Stromal cell of bone marrow (primary cell): ENCODE measurements at places on chromosomes 11 and 22.
A peak's percentile ranks its signal among the peaks of the same experiment; 100 is the strongest.

DNA sequence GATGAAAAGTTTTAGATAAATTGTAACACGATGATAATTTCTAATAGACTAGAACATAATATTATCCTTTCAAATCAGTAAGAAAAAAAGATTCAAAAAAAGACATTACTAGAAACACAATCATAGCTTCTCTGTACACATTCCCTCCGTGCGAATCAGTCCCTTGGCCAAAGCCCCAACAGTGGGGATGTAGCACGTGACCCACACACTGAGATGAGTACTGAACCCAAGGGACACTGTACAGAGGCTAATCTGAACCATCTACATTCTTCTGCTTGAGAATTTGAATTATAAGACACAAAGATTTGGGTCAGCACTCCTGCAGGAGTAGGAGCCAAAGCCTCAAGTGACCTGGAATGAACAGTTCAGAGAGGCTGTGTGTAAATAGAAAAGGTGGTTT, 353.7 kb downstream of the INSC start:
- peak; percentile 43 for DNase-seq

GRCh38 chr11:44529895-44530412, 35.5 kb upstream of the CD82 start:
- DNase-seq, result no peak

- DNase-seq, result no peak
Observed at GRCh38 chr11:71472357-71472885, 19.4 kb downstream of the NADSYN1 start.

DNA sequence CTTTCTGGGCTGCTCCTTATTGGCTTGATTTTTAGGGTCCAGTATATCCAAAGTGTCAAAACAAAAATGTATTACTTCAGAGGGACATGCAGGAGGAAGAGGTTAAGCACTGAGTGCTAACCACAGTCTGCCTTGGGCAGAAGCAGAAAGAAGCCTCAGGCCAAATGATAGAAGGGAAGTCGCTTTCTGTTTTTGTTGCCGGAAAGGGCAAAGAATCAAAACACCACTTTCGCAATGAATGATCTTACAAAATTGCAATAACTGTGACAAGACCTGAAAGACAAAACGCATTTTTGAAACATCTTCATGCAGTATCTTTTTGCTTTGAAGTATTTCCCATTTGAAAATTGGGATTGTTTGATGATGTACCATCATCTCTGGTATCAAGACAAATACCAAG, 70.1 kb upstream of the PICALM start:
- DNase-seq, result no peak

GRCh38 chr11:88414981-88415413, 77.5 kb upstream of the CTSC start:
- no peak for DNase-seq

DNA sequence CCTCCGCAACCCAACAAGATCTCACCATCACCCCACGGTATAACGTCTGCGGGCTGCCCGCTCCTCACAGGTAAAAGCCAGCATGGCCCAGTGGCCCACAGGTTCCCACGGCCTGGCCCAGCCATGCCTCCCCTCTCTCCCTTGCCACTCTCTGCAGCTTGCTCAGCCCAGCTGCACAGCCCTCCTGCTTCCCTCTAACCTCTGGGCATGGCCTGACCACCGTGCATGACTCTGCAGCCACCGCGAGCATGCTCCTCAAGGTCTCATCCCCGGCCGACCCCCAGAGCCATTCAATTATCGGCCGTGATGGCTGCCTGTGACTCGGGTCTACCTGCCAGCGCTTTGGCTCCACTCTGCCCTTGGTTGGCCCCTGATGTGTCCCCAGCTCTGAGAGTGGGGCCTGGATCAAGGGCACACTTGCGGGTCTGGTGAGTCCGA, 185.5 kb downstream of the CTTN start:
- no peak for DNase-seq

DNA sequence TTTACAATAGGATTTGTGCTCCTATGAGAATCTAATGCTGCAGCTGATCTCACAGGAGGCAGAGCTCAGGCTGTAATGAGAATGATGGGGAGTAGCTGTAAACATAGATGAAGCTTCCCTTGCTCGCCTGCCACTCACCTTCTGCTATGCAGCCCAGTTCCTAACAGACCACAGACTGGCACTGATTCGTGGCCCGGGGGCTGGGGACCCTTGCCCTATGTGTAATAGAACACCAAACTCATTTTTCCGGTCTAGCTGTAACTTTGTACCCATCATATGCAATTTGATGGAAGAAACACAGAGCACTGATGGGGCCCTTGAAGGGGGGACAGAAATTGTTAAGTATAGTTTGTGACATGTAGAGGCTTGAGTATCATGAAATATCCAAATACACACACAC, 79.6 kb upstream of the OR5AK2 start:
- no peak for DNase-seq

- no peak for DNase-seq
Observed at GRCh38 chr11:70924108-70924507, 328.3 kb downstream of the SHANK2 start.

GRCh38 chr11:58525037-58525614, 17.2 kb upstream of the OR5B21 start:
- no peak for DNase-seq

DNA sequence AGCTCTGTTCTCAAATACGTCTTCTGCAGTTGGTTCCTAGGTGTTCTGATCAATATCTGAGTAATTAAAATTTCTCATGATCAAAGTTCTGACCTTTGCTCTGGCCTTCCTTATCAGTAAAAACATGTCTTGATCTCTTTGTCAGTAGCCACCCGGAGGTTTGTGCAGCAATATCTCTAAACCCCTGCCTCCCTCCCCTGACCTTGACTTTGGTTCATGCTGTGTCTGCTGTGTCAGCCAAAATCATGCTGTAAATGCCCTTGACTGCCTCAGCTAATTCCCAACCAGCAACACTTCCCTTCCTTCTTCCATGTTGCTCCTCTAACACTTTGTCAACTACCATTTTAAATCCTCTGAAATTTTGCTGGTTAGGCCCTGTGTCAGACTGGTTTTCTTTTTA, 424.7 kb downstream of the FAM181B start:
- DNase-seq, result no peak

GRCh38 chr11:45513821-45514340, 151.5 kb downstream of the CHST1 start:
- no peak for DNase-seq

- DNase-seq, result no peak
Observed at GRCh38 chr11:130519128-130519932, 70.9 kb downstream of the ADAMTS15 start.

DNA sequence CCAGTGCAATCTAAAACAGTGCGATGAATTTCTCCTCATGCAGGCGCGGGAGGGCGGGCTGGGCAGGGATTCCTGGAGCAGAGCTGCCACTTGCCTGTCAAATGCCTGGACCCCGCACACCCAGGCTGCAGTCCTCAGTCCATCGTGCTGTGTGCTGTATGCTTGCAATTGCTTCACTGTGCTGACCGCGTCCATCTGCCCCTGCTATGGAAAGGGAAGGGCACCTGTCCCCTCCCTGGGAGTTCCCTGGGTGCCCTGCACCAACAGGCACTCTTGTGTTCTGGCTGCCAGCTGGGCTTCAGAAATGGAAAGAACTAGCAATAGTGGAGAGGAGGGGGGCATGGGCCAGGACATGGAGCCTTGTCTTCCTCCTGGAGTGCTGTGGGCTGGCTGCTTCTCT, 185.4 kb upstream of the B3GAT1 start:
- no peak for DNase-seq

DNA sequence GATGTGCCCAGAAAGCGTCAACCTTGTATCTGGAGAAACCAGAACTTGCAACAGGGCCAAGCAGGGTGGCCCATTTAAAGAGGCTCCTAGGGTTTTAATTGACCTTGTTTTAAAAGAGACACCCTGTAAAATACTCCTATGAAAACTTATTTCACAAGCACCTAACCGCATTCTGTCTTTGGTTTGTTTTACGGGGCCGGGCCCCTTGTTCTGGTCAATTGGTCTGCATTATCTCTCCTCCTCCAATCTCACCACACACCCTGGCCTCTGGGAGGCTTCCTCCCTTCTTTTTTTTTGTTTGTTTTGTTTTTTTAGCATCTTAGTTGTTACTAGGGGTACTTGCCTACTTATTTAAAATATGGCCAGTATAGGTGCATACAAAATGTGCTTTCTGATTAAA, 4.7 kb downstream of the EHF start:
- no peak for DNase-seq

- no peak for DNase-seq
Observed at GRCh38 chr11:13336246-13336878, 58.8 kb downstream of the BMAL1 start.

DNA sequence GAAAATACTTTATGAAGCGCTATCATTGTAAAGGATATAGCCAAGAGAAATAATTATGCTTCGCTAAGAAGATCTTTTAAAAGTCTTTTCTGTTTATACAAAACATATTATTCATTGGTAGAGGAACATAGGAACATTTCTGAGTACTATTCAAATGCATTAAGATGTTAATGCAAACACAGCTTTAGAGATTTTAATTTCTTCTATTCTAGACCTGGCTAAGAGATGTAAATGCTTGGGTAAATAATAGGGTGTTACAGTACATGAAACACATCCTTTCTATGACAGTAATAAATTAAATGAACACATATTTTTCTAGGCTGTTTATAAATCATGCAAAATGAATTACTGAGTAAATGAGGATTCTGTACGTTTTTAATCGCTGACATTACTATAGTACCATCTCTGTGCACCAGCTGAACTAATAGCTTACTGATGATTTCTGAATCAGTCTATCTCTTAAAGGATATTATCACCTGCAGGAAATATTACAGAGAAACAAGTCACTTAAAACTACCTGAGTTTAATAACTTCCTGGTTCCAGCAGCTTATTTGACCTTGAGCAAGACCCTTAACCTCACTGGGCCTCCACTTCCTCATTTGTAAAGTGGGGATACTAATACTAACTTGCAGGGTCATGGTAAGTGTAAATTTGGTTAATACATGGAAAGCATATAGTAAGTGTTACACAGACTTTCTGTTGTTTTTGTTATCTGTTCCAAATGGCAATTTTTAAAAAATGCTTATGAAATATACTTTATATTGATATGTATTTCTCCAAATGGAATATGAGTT, 344.9 kb downstream of the DYNC2H1 start:
- no peak for DNase-seq

DNA sequence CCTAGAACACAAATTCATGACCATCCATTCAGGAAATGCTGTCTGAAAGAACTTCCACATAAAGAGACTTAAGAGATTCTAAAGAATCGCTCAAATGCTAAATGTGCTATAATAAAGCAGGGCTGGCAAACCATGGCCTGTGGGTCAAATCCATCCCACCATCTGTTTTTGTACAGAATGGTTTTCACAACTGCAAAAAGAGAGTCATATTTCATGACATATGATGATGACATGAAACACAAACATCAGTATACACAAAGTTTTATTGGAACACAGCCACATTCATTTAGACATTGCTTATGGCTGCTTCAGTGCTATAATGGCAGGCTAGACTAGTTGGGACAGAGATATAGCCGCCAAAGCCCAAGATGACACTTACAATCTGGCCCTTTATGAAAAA, 85.1 kb downstream of the RRAS2 start:
- no peak for DNase-seq

GRCh38 chr11:114272311-114272710, 23.9 kb upstream of the NNMT start:
- DNase-seq, result no peak

DNA sequence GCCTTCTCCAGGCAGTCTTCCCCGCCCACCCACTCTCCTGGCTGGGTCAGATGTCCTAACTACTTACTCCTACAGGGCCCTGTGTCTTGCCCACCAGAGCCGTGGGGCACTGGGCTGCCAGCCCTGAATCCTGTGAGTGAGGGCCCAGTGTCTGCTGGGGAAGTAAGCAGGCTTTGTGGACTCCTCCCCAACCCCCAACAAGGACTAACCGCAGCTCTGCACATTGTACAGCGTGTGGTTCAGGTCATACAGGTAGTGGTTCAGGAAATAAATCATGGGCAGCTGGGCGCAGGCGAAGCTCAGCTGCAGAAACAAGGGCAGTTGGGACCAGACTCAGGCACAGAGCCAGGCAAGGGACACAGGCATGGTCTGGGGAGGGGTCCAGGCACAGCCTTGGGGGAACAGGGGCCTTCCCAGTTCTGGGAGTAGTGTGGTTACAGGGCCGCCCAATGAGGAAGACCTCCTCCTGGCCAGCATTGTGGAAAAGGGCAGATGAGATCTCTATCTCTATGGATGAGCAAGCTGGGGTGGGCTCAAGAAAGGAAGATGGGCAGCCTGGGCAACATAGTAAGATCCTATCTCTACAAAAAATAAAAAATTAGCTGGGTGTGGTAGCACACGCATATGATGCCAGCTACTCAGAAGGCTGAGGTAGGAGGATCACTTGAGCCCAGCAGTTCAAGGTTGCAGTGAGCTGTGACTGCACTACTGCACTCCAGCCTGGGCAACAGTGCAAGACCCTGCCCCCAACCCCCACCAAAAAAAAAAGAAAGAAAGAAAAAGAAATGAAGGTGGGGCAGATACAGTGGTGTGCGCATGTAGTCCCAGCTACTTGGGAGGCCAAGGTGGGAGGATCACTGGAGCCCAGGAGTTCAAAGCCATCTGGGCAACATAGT, 5.5 kb downstream of the UNC93B1 start:
- no peak for DNase-seq

GRCh38 chr11:69409812-69410645, 71.4 kb upstream of the LINC01488 start:
- no peak for DNase-seq

DNA sequence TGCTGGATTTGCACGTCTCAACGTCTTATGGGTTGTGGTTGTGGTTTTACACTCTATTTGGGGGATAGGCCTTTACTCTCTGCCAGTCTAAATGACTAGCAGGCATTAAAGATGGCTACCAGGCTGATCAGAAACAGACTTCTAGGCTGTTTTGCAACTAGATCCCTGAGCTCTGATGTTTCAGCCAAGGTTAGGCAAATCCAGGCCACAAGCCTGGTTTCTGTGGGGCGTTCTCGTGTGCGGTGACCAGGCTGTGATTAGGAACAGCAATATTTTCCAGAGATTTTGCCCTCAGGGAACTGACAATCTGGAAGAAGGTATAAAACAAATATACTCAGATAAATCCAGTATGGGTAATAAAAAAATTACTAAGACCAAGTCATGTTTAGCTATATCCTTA, 502.4 kb downstream of the INSC start:
- DNase-seq, result peak; percentile 9

DNA sequence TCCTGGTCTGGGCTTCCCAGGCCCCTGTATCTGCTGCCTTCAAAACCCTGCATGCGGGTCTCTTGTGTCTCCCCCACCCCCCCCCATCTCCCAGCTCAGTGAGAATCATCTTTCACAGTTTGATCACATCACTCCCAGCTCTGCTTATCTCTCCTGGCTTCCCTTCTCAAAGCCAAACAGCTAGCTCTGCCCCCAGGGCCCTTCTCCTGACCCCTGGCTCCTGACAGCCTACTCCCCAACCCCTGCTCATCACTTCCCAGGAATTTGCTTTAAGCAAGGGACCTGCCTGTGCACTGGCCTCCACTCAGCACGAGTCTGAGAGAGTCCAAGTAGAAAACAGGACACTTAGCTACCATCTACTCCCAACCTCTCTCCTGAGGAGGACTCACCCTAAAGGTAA, 342.7 kb downstream of the TENM4 start:
- no peak for DNase-seq

- DNase-seq, result peak; percentile 14
Observed at GRCh38 chr11:66739983-66740382, 11.0 kb upstream of the SPTBN2 start.

GRCh38 chr22:25651332-25652085, 87.0 kb downstream of the GRK3 start:
- DNase-seq, result no peak
